HepG2 (cell line): ENCODE measurements at places on chromosomes 1 and 21. TPM values are rescaled to one million over a fixed set of nuclear protein-coding genes. Genes with fewer than 3 reads are reported as not detected.

RNU1-4 gene
- polyA plus RNA-seq, result under 0.01 TPM in 2 replicates

DIP2A gene
- 37.6 and 39.6 TPM in 2 replicates for polyA plus RNA-seq

KIF1B gene
- 27.0 and 32.5 TPM in 2 replicates for polyA plus RNA-seq

SERTAD4 gene
- polyA plus RNA-seq, result not detected in 2 replicates

FCGR1A gene
- polyA plus RNA-seq, result not detected in 2 replicates

AMY2A gene
- polyA plus RNA-seq, result not detected in 2 replicates

PHLDA3 gene
- 16.7 and 25.1 TPM in 2 replicates for polyA plus RNA-seq

NECAP2 gene
- polyA plus RNA-seq, result 38.5 and 41.0 TPM in 2 replicates

TNFRSF4 gene
- 0.21 TPM in 1 of 2 replicates, not detected in the other for polyA plus RNA-seq

NR1I3 gene
- 0.56 and 0.62 TPM in 2 replicates for polyA plus RNA-seq

SLC2A5 gene
- polyA plus RNA-seq, result 0.54 and 0.80 TPM in 2 replicates

UBE2Q1 gene
- 11.7 and 12.0 TPM in 2 replicates for polyA plus RNA-seq

LDLRAD1 gene
- 13.5 and 14.0 TPM in 2 replicates for polyA plus RNA-seq

ALX3 gene
- not detected in 2 replicates for polyA plus RNA-seq

MYBPH gene
- polyA plus RNA-seq, result 0.04 TPM in 1 of 2 replicates, not detected in the other

GPATCH2 gene
- 3.0 and 3.5 TPM in 2 replicates for polyA plus RNA-seq

C4BPB gene
- polyA plus RNA-seq, result 266 and 267 TPM in 2 replicates

HMGCS2 gene
- 0.44 and 0.60 TPM in 2 replicates for polyA plus RNA-seq

ARID4B gene
- 7.2 and 9.7 TPM in 2 replicates for polyA plus RNA-seq

CCDC27 gene
- not detected in 2 replicates for polyA plus RNA-seq

TAS1R2 gene
- not detected in 2 replicates for polyA plus RNA-seq

MX2 gene
- 24.0 and 26.3 TPM in 2 replicates for polyA plus RNA-seq

CFHR1 gene
- not detected in 2 replicates for polyA plus RNA-seq

TFAP2E gene
- 0.41 and 0.46 TPM in 2 replicates for polyA plus RNA-seq

NOS1AP gene
- polyA plus RNA-seq, result 1.9 and 2.0 TPM in 2 replicates

ROR1 gene
- 0.58 and 0.67 TPM in 2 replicates for polyA plus RNA-seq

C8B gene
- 11.3 and 21.1 TPM in 2 replicates for polyA plus RNA-seq

CNTN2 gene
- not detected in 2 replicates for polyA plus RNA-seq

MED8 gene
- polyA plus RNA-seq, result 13.0 and 16.9 TPM in 2 replicates

NEXN gene
- polyA plus RNA-seq, result 0.07 and 0.14 TPM in 2 replicates

S100A9 gene
- polyA plus RNA-seq, result 0.61 and 0.69 TPM in 2 replicates
